SK-MEL-5 (cell line): ENCODE measurements at places on chromosomes 12 and 14. TPM values are rescaled to one million over a fixed set of nuclear protein-coding genes. Genes with fewer than 3 reads are reported as not detected.

DNA sequence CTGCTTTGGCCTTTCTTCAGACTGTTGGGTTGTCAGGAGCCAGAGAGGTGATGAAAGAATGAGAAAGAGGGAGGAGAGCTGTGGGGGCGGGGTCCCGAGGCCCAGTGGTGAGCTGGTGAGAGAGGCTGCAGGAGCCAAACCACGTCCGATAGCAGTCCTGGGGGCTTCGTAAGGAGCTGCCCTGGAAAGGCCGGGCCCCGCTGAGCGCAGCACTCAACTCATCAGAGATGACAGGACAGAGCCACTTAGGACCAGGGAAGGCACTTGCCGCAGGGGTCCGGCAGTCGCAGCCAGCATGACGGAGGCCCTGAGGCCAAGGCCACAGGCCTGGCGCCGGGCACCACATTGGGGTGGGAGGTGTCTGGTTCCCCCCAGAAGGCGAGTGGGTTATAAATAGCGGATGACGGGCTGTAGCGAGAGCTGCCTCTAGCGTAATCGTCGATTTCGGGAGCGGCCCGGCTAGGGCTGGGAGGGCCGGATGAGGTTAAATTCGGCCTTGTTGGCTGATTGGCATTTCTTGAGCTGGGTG, 179.0 kb downstream of the TSPAN9 start:
- no peak for DNase-seq

DNA sequence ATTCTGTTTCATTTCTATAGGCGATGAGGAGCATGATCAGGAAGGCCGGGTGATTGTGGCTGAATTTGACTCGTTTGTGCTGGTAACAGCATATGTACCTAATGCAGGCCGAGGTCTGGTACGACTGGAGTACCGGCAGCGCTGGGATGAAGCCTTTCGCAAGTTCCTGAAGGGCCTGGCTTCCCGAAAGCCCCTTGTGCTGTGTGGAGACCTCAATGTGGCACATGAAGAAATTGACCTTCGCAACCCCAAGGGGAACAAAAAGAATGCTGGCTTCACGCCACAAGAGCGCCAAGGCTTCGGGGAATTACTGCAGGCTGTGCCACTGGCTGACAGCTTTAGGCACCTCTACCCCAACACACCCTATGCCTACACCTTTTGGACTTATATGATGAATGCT, 1.9 kb downstream of the APEX1 start:
- no peak for DNase-seq

Gene GRIN2B
- 6.7 and 7.2 TPM in 2 replicates for total RNA-seq

- no peak for DNase-seq
Observed at GRCh38 chr14:68369281-68370056, 423.4 kb downstream of the ZFP36L1 start.

DNA sequence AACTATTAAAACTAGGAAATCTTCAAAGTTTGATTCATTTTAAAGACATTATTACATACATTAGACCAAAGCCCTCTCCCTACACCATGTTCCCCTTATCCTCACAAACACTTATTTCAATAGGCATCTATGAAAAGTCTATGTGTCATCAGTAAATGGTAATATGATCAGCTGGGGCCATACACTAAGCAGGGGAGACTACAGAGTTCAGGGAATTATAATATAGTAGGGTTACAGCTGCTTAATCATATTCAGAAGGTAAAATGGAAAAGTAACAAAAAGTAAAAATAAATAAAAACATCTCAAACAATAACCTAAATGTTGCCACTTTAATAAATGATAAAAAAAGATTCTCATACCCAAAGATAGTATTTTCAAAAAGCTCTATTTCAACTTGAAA, 29.1 kb downstream of the PAWR start:
- no peak for DNase-seq

Gene NKX2-8
- 0.27 and 0.50 TPM in 2 replicates for total RNA-seq

DNA sequence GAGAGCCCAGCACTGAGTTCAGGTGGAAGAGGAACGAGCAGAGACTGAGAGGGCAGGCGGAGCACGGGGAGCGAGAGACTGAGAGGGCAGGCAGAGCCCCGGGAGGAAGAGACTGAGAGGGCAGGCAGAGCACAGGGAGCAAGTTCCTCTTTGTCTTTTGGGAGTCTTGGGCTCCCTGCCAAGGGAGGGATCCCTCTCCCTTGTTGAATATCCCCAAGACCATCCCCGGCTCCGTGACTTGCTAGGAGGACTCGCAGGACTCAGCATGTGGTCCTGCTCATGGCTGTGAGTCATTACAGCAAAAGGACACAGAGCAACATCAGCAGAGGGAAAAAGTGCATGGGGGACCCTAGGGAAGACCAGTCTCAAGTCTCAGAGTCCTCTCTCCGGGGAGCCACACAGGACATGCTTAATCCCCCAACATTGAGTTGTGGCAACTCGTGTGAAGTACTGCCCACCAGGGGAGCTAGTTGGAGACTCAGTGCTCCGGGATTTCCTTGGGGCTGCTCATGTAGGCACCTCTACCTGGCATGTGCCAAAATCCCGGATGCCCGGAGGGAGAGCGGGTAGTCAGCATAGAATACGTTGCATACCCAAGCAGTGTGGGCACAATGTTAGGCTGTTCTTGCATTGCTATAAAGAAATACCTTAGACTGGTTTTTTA, 81.0 kb downstream of the CCDC92 start:
- no peak for DNase-seq

DNA sequence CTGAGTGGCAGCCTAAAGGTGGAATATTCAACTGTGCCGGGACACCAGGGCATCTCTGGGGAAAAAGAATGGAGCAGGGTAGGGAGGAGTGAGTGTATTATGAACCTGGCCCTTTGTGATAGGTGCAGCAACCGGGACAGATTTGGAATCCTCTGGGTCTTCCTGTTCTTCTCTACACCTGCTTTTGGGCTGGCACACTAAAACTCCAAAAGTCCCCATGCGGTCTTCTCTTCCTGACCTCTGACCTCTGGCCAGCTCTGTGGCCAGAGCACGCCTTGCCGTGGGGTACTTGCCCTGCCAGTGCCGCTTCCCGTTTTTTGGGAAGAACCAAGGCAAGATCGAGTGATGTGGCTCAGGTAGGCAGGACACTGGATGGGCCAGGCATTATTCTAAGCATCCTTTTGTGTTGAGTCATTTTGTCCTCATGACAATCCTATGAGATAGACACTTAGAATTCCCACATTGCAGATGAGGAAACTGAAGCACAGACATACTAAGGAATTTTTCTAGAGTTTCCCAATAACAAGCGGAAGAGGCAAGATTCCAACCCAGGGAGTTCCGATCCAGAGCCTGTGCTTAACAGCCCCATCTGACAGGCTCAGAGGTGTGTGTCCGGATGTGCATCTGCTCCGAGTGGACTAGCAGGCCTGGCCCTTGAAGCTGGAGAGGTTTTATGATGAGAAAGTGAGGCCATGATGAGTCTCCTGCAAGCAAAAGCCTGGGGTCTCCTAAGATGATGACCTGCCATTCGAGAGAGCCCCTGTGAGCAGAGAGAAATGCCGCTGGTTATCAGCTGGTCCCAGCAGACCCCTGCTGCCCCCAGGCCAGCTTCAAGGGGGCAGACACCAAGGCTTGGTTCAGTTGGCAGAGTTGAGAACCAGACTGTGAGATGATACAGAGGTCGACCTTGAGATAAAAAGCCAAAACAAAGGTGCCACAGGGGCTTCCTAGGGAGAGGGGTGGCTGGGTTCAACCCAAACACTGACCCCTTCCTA, 67.9 kb upstream of the ESRRB start:
- DNase-seq: no peak

GRCh38 chr12:82359115-82359478, 768 bp downstream of the METTL25 start:
- DNase-seq: no peak

- DNase-seq: no peak
Observed at GRCh38 chr14:53956427-53957201, at the start of gene BMP4. Gene BMP4, minus strand, starts transcription at chr14:53956825. Its CDS starts 4,603 bp downstream, at chr14:53952222.

Gene LRRC43
- not detected in 2 replicates for total RNA-seq

Gene ITGA7
- 60.5 and 65.4 TPM in 2 replicates for total RNA-seq

DNA sequence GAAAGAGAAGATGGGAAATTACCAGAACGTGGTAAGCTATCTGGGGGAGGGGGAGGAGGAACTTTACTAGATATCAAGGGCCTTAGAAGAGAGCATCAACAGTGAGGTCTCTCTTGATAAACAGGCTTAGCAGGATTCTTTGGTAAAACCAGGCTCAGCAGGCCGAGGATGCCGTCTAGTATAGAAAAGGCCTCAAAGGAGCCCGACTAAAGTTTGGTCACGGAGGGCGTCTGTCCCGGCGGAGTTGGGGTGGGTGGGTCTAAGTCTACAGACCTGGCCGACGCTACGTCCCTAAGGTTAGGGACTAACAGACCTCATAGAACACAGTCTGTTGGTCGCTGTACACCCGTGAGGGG, 538 bp upstream of the TIGAR start:
- no peak for DNase-seq

DNA sequence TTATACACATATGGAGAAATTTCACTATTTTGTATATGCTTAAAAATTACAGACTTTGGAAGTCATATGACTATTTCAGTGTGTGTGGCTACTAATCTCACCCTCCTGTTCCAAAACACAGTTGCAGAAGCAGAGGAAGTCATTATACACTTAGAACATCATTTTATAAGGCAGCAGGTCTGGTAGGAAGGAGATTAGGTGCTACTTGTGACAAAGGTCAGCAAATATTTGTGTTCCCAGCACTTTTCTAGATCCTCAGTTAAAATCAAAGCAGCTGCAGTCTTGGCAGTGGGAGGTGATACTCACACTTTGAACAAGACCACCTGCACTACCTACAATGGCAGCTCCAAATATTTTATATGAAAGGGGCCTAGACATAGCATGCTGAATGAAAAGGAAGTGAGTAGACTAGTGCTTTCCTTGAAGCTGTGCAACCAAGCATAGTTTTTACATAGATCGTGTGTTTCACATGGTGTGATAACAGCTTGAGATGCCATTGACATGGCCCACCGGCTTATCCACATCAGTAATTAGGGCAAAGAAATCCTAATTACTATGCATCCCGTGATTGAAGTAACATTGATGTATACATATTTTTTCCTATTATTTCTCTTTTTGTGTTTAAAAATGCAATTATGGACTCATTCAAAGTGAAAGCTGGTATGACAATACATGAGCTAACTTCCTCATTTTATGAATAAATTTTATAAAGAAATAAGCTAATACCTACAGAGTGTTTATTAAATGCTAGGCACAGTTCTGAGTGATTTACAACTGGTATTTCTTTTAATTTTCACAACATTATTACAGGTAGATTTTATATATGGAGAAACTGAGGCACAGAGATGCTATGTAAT, 5.3 kb downstream of the GYS2 start:
- DNase-seq: no peak

GRCh38 chr12:83896416-83896815, 1016.2 kb downstream of the SLC6A15 start:
- no peak for DNase-seq

DNA sequence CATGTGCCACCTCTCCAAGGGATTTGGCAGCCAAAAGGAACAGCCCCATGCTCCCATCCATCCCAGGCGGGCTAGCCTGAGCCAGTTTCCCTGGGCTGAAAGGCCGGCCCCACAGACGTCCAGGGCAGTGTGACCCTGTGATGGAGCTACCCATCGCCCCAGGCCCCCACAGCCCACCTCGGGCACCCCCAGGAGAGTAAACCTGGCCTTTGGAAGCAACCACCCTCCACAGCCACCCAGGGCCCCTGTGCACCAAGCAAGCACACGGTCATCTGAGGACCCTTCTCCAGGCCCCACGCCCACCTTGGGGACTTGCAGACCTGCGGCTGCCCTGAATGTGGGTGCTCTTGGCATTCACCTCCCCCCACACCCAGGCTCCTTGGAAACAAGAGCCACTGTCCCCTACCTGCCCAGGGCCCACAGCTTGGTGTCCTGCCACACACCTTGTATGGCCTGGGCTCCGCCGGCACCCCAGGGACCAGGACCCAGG, 8.4 kb downstream of the AHNAK2 start:
- no peak for DNase-seq

GRCh38 chr14:52873694-52874093, 77.2 kb downstream of the FERMT2 start:
- peak; percentile 43 for DNase-seq

- peak; percentile 69 for DNase-seq
Observed at GRCh38 chr12:5965950-5966383, 20.9 kb upstream of the ANO2 start.

Gene TEX22
- 0.26 and 0.32 TPM in 2 replicates for total RNA-seq

DNA sequence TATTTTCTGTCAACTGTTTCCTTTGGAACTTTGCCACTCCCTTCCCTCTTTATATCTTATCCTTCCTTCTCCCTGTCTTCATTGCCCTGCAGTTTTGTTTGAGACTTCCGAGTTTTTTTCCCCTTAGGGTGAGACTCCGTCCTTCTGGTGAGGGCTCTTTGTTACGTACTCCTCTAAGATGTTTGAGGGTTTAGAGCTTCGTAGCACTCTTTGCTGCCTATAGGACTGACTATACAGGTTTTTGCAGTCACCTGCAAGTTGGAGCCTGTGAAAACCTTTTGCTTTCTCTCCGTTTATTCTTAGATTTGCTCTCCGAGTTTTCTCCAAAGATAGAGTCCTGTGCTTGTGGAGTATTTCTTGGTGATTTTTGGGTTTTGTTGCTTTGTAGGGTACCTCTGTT, 41.7 kb upstream of the MYRFL start:
- no peak for DNase-seq

GRCh38 chr14:33967138-33967537, 16.3 kb upstream of the EGLN3 start:
- no peak for DNase-seq

- no peak for DNase-seq
Observed at GRCh38 chr12:54967461-54967860, 17.1 kb downstream of the TESPA1 start.

Gene KRT75
- total RNA-seq: not detected in 2 replicates

GRCh38 chr12:70640901-70641300, 3.7 kb upstream of the PTPRB start:
- no peak for DNase-seq

- no peak for DNase-seq
Observed at GRCh38 chr12:105036937-105037649, 47.2 kb downstream of the ALDH1L2 start.

Gene CCDC197
- total RNA-seq: not detected in 2 replicates

- no peak for DNase-seq
Observed at GRCh38 chr14:85580536-85581140, 50.7 kb downstream of the FLRT2 start.

Gene OR6C2
- total RNA-seq: not detected in 2 replicates

Gene LALBA
- total RNA-seq: not detected in 2 replicates

- DNase-seq: no peak
Observed at GRCh38 chr14:94946244-94946643, 176.3 kb upstream of the GSC start.
